Fibroblast of the aortic adventitia (primary cell): ENCODE measurements at places on chromosomes 1 and 21. TPM values are rescaled to one million over a fixed set of nuclear protein-coding genes. Genes with fewer than 3 reads are reported as not detected.
A peak's percentile ranks its signal among the peaks of the same experiment; 100 is the strongest.

ABCA4 gene
- 0.09 TPM in 1 of 2 replicates, not detected in the other for total RNA-seq

OR2T29 gene
- not detected in 2 replicates for total RNA-seq

DNA sequence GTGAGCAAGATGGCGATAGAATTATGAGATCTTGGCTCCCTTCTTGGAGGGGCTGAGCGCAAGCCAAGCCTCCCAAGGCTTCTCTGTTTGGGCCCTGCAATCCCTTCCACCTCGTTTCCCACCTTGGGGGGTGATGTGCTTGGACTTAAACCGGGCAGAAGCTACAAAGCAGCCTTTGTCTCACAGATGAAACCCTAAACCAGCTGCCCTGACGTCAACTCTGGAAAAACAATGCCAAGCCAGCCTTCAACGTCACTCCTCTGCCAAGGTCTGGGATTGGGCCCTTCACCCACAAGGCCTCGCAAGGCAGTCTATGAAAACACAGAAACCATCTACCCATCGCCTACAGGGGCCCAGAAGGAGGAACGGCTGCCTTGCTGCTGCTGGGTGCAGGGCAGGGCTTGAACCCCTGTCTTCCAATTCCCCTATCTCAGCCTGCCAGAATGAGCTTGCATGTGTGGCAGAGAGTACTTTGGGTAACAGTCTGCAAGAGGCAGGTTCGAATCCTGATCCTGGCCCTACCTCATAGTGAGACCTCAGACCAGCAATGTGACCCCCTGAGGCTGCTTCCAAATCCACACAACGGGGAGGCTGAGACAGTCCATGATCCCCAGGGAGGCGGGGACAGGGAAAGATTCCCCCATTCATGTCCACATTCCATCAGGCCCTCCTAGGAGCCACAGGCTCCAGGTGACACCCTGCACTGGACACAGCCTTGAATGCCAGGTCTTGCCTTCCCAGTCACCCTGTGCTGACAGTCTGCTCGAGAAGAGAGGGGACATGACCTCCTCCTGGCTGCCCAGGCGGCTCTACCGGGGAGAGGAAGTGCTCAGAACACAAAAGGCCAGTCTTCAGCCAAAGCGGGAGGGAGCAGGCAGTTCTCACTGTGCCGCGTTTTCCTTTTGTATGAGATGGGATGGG is 15.0 kb downstream of the IFFO2 start:
- peak; percentile 36 for DNase-seq

OXCT2 gene
- 0.98 and 0.99 TPM in 2 replicates for total RNA-seq

- no peak for DNase-seq
Observed at GRCh38 chr1:38113159-38113666, 66.6 kb upstream of the POU3F1 start.

GRCh38 chr1:3313576-3313950 is 140.9 kb upstream of the ARHGEF16 start:
- peak; percentile 97 for DNase-seq

DNA sequence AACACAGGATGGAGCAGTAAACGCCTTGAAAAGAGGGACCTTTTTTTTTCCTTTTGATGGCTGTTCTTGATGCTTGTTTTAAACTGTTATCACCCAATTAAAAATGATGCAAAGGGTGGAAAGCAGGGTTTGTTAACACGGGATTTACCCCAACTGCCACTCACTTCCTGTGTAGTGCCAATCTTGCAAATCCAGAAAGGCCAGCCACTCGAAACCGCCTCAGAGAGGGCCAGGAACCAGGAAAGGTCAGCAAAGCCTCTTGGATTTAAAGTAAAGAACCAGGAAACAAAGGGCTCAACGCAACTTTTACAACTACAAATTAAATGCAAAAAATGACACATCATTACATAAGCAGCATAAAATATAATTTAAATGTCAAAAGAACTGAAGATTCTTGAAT is 347.4 kb downstream of the PDE4B start:
- no peak for DNase-seq

DENND2C gene
- 4.8 and 5.3 TPM in 2 replicates for total RNA-seq

- DNase-seq = no peak
Observed at GRCh38 chr1:35714921-35715567, 3.6 kb downstream of the C1orf216 start.

F11R gene
- 0.36 and 3.3 TPM in 2 replicates for total RNA-seq

DNA sequence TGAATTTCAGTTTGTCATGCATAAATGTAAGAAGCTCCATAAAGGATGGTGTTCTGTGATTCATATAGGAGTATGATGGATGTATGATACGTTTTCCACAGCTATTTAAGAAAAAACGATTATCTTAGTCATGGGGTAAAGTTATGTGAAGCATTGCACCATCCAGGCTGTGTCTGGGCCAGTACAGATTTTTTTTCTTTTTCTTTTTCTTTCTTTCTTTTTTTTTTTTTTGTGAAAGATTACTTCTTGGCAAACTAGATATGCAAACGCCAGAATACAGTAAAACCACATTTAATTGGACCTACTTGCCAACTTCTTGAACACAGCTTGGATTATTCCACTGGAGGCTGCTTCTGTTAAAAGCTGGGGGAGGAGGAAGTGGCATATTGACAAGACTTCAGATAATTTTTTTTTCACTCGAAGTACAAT is 14.9 kb downstream of the ZBTB18 start:
- peak; percentile 86 for DNase-seq

DNA sequence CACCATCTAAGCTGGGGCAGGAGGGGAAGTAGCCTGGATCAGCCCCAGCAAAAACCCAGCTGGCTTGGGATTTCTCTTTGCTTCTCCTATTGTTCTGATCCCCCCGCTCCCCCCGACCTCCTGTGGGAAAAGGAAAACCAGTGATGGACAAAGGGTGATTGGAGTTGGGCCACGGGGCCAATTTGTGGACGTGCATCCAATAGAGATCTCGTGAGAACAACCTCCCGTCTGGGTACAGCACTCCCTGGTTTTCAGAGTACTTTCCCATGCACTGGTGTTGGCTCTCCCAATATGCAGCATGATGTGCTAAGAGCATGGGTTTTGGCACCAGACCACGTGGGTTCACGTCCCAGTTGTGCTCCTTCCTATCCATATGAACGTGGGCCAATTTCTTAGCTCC is 9.0 kb downstream of the BLACAT1 start:
- DNase-seq = no peak

GRCh38 chr1:18540136-18540765 is 59.5 kb downstream of the KLHDC7A start:
- no peak for DNase-seq

GRCh38 chr1:231639819-231640218 is 13.2 kb downstream of the DISC1 start:
- no peak for DNase-seq

DNA sequence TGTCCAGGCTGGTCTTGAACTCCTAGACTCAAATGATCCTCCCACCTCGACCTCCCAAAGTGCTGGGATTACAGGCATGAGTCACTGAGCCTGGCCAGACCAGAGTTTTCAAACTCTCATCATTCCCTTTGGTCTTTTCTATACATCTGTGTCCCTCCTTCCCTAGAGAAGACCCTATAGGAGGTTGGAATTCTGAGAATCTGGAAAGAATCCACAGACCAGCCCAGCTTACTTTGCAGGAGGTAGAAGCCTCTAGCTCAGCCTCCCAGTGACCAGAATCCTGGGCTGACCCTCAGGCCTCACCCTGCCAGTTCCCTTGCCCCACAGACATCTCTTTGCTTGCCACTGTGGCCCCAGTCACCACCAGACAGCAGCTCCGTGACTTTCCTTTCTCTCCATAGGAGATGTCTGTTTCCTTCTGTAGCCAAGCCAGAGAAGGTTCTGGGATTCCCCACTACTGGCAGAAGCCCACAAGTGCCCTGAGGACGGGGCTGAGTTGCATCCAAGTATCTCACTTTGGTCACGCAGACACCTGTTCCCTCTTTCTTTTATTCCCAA is 34.7 kb upstream of the KHDRBS1 start:
- DNase-seq = no peak

DNA sequence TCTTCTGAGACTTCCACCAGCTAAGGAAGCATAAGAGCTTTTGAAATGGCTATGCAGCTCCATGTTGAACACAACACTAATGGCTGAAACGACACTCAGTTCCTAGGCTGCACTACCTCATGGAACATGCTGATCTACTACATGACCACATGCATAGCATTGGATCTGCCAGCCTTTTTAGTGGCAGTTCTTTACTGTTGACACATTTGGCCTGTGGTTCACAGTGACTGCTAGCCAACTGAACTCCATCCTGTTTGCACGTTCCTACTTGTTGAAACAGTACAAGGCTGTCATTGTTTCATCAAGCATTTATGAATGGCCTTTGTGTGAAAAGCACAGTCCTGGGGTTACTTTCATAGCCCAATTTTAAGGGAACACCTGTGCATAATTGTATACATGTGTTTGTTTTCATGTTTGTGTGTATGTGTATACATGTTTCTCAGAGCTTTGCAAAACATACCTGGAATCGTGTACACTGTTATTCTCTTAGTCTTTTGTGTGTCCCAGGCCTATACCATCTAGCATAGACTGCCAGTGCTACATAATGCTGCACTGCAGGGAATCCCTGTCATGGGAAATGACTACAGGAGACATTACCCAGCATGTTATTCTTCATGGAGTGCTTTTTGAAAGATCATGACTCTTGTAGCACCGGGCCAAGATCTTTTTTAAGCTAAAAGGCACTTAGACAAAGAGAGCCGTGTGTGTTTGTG is 179.6 kb upstream of the ESRRG start:
- DNase-seq = no peak

F5 gene
- 0.16 TPM in 1 of 2 replicates, not detected in the other for total RNA-seq

LCE6A gene
- total RNA-seq = not detected in 2 replicates

GRCh38 chr1:93751377-93752250 is 70.0 kb upstream of the BCAR3 start:
- no peak for DNase-seq
